ENCODE measurements at places on chromosomes 12 and 14.

GRCh38 chr14:99722741-99723140 is 38.6 kb downstream of the CYP46A1 start:
- DNase-seq = peak; percentile 43

- no peak for DNase-seq
Measured at GRCh38 chr12:120529641-120530417, 871 bp upstream of the COQ5 start.

- DNase-seq = no peak
Measured at GRCh38 chr12:12474931-12475795, 87.5 kb downstream of the DUSP16 start.

- DNase-seq = no peak
Measured at GRCh38 chr12:17528394-17528793, 561.6 kb downstream of the RERGL start.

- DNase-seq = no peak
Measured at GRCh38 chr12:45966486-45966885, 23.9 kb downstream of the SCAF11 start.

DNA sequence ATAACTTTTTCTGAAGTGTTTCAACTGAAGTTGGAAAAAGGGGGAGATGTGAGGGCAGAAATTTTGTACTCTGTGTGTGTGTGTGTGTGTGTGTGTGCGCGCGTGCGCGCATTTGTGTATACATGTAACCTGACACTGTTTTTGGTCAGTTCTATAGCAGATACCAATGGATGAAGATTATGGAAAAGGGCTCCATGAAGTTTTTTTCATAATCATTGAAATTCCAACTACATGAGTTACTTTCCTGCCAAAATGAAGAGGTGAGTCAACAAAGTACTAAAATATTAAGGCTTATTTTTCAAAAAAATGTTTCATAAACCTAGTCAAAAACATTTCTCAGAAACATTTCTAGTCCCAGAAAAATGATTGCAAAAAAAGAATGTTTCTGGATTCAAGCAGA is 25.7 kb upstream of the CERS5 start:
- DNase-seq = no peak

DNA sequence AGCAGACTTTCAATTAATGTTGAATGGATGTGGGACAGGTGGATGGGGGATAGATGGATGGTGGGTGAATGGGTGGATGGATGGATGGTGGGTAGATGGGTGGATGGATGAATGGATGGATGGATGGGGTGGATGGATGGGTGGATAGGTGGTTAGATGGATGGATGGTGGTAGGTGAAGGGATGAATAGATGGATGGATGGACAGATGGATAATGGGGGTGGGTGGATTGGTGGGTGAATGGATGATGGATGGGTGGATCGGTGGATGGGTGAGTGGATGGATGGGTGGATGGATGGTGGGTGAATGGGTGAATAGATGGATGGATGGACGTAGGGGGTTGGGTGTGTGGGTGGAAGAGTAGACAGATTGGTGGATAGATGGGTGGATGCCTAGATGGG is 14.0 kb upstream of the INF2 start:
- DNase-seq = no peak

GRCh38 chr12:79552192-79552591 is 138.6 kb downstream of the PAWR start:
- no peak for DNase-seq

DNA sequence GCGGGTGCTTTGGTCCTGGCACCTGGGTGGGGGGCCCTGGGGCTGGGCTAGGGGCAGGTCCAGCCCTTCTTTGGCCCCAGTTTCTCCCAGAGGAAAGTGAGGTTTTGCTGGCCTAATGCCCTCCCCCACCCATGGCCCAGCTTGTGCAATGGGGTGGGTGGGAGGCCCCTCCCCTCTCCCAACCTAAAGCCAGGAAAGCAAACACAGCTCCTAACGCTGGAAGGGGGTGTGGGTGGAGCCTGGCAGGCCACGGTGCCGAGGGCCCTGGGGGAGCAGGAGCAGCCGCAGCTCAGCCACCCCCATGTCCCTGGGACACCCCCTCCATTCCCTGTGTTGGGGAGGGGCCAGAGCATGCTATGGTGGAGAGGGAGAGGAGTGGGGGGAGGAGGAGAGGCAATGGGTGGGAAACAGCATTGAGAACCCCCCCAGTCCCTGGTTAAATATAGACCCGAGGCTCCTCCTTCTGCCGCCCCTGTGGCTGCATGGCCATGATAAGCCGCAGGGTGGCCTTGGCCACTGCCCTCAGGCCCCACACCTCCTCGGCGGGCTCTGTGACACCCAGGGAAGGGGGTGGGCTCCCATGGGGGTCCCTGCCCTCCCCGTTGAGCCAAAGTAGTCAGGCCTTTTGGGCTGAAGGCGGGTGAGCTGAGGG is 4.7 kb downstream of the EXOC3L4 start:
- no peak for DNase-seq

DNA sequence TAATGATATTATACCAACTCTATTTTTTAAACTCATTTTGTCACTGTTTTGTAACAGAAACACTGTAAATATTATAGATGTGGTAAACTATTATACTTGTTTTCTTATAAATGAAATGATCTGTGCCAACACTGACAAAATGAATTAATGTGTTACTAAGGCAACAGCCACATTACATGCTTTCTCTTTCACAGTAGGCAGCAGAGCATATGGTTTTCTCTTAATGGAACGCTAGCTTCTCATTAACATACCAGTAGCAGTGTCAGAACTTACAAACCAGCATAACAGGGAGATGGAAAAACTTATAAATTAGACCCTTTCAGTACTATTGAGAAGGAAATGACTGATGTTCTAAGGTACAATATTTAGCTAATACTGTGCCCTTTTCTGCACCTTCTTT is 398.8 kb downstream of the PRKD1 start:
- no peak for DNase-seq
